Choroid plexus epithelial cell (primary cell): ENCODE measurements at places on chromosomes 3 and 15.

DNA sequence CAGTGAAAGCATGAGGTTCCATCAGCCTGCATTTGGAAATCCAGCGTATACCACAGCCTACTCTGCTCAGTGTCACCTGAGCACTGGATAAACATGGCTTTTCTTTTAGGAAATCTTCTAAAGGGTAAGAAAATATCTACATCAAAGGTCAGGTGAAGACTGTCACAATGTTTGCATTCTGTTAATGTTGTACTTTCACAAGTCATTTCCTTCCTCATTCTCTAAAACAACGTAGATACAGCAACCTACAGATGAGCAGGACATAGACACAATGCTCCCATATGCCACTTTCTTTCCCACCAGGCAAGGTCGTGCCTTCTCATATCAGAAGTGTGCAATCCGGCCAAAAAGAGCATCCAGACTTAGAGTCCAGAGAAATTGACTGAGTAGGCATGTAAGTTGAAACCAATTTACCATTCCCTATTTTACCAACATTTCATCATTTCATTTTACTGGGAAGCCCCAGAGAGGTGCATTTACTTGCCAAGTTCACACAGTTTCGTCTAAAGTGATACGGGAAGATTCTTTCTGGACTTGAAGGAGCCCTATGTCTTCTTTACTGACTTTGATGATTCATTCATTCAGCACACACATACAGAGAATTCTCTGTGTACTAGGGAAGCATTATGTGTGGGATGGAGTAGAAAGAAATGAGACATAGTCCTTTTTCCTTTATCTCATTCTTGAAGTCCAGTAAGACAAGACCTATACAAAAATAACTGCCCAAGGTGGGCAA lies 30.6 kb upstream of the LPP start:
- peak; percentile 41 for DNase-seq

DNA sequence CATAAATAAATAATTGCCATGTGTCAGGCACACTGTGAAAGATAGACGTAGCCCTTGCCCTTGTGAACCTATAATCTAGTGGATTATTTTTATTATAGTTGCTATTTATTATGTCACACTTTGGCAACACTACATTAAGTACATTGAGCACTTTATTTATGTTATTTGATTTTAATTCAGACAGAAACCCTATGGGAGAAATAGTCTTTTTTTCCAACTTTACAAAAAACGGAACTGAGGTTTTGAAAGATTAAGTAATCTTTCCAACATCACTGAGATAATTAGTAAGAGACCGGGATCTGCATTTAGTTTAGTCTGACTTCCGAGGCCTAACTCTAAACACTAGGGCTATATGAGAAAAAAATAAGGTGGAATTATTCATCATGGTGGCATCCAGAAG lies 2.8 kb upstream of the FILIP1L start:
- DNase-seq, result no peak

DNA sequence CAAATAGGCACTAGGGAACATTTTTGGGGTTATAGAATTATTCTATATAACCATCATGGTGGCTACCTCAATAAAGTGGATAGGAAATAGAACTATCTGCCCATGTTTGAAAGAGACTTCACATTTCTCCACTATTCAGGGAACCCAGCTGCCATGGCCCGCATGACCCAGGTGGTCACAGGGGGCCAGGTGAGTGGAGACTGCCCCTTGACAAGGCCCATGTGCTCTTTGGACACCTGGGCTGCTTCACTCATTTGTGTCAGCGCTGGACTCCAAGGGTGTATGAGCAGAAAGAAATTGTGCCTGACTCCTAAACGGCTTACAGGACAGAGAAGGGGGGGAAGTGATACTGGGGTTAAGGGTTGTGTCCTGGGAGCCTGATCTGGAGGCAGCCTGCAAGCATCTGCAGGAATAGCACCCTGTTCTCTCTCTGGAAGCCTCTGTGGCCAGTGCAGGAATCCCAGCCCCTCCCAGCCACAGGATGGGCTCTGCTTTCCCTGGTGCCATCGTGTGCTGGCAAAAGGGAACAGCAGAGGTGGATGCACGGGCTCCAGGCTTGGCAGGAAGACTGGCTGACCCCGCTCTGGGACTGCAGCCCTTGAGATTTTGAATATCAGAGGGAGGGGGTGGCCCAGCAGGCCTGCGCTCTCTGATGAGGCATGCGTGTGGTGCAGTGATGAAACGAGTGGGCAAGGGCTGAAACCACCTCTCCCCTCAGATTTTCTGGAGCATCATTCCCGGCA lies 9.1 kb upstream of the C3orf22 start:
- DNase-seq, result no peak

DNA sequence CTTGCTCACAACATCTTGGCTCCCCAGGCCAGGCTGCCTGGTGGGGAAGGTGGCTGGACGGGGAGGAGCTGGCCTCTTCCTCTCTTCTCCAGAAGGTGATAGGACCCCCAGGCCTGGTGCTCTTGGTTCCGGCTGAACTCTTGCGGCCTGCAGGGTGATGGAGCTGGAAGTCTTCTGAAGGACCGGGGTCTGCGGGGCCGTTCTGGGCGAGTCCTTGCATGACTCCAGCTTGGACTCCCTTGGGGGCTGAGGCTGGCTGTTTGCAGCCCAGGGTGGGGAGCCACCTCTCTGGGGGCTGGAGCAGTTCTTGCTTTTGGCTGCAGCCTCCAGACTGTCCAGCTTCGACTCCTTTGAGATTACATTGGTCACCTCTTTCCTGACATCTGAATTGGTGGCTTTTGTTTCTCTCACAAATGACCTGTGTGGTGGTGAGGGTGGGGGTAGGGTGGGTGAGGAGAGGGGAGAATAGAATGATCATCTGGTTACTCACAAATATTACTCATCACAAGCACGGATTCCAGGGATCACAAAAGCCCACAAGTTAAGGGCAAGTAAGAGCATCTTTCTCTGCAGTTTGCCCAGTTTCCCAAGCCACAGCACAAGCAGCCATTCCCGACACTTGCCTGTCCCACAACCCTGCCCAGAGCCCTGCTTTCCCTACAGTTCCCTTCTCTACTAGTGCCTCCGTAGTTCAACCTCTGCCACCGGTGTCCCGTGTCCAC lies 149.1 kb upstream of the HACD2 start:
- DNase-seq, result peak; percentile 65

GRCh38 chr3:21682206-21682605 lies 68.8 kb downstream of the ZNF385D start:
- no peak for DNase-seq

DNA sequence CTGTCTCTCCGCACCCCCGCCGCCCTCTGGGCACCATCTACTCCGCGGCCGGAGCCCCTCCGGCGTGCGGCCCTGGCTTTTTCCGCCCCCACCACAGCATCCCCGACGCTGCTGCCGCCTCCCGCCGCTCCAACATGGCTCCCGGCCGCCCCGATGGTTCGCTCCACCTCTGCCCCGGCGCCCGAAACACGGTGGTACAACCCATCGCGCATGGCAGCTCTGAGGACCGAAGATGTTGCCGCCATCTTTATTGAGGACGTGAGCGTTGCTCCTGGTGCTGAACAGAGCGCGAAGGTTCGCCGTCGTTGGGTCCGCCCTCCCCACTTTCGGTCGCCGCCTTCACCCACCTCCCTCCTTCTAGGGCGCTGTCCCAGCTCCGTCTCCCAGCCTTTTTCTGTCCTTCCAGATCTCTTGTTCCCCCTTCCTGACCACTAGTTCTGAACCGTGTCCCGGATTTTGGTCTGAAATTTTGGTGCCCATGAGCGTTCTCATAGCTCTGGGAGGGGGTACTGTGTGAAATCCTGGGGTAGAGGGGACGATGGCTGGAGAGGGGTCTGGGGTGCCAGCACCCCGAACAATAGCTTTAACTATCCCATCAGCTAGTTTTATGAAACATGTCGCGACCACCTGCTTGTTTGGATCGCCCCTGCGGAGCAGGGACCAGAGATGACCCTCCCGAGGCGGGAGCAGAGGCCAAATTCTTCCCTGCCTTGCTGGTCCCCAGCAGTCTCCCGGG lies at the start of gene CELSR3:
Gene CELSR3, minus strand, starts transcription at position 134 of the 736 bp plus-strand sequence. CDS start 252 bp downstream, outside the sequence.
- peak; percentile 95 for DNase-seq

DNA sequence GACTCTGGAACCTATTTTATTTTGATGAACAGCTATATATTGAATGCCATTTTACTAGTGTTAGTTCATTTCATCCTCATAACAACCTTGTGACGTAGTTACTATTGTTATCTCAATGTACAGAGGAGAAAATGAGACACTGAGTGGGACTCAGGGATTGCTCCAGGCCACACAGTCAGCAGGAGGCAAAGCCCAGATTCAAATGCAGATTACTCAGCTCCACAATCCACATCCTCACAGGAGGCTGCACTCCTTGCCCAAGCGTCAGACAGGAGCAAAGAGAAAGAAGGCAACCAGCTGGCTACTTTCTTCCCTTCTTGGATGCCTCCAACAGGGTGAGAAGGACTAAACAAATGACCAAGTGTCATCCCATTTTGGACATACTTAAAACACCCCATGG lies 92.0 kb upstream of the CCDC54 start:
- DNase-seq, result peak; percentile 74
